ENCODE measurements at places on chromosomes 7 and 10.

DNA sequence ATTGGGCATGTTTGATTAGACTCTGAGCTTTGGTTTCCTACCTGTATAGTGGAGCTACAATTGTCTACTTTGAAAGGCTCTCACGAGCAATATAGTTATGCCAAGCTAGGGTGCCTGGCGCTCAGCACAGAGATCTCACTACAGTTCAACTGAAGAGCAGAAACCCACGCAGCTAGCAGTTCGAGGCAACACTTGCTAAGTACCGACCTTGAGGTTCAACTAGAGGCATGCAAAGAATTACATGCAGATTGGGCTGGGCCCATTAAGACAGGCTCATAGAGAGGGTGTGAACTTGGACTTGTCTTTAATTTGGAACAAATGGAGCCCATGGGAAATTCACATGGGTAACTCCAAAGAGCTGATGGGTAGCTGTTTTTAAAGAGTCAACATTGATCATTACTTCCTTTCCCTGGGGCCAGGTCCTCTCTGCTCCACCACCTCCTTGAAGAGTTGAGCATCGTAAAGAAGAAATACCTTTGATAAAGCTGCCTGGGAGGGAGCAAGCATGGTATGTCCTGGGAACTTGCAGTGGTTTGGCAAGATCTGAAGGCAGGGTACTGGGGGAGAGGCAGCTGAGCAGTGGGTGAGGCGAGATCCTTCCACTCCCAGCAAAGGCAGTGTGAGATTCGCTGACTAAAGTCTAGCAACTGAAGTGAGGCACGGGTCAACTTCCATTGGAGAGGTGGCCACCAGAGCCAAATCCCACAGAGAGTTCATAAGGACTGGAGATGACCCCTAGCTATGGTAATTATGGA, 25.5 kb upstream of the AFAP1L2 start:
- no peak for DNase-seq

- DNase-seq, result no peak
Measured at GRCh38 chr7:132103718-132104117, 472.6 kb downstream of the PLXNA4 start.

DNA sequence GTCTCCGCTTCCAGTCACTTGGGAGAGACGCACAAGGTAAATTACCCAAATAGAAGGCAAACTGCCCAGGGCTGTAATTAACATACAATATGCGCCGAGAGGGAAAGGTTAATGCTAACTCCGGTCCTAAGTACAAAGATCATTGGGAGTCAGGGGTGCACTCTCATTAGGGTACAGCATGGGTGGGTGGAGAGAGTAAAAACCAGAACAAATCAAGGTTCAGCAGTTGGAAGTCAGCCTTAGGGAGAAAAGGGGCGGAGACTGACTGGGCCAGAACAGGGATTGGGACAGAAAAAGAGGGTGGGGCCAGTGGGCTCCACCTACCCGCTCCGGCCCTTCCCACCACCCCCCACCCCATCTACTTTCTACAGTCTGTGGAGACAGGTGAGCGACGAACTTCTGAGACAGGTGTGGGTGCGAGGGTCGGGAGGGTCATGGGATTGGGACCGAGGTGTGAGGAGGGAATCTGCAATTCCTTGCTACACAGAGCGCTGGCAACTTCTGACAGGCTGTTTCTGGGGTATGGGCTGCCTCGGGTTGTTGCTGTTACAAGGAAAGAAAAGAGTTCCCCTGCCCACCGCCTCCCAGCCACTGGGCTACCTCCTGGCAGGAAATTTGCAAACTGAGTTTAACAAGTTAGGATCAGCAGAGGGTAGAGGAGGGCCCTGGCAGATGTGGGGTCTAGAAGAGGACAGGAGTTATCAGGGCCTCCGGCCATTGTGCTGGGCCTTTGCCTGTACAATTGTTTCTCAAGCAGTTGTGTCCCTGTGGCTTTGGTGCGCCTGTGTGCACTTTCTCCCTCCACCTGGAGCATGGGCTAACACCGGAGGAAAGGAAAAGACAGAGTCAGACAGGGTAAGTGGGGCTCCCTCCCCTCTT, at the start of gene TMEM139:
Gene TMEM139 (plus strand): TSS at position 368 of the 879 bp plus-strand sequence. CDS start 1,000 bp downstream, outside the sequence.
- no peak for DNase-seq

DNA sequence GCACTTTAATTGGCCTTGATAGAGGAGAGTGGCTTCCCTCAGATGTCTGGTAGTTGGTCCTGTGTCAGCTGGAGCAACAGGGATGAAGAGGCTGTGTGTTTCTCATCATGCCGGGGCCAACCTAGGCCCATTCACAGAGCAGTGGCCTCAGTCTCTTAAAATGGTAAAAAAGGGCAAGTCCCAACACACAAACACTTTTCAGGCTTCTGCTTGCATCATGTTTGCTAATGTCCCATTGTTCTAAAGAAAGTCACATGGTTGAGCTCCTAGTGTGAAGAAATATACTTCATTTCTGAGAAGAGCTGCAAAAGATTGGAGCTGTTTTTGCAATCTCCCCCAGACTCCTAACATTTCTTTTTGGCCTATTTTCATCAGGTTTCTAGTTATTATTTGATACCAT, 40.6 kb upstream of the RBAK start:
- DNase-seq, result no peak

DNA sequence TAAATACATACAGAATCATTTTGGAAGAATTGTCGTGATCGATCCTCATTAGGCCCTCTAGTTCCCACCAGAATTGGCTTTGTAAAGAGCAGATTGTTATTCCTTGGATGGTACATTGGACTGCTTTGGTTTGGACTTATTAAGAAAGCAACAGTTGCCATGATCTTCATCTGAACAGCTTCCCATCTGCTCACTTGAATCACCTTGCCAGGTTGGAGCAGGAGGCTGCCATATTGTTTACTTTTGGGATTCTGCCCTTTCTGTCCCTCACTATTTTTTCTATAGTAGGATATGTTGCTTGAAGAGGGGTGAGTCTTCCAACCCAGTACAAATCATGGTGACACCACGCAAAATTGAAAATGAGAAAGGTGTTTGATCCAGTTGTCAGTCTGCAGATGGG, 199.6 kb downstream of the TCF7L2 start:
- DNase-seq, result no peak

DNA sequence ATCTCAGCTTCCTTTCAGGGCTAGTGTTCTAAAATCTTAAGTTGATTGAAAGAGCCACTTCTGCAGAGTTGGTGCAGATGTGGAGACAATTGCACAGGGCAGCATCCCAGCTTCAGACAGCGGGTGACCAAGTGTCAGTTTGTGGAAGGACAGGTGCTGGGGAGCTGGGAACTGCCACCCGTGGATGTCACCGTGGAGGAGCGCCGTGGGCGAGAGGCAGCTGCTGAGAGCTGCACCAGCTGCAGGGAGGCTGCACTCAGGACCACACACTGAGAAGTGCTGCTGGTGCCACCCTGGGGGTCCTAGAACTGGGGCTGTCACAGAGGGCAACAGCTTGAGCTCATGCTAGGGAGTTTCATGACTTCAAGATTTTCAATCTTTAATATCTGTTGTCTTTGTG, 543.0 kb upstream of the FZD8 start:
- DNase-seq, result no peak

DNA sequence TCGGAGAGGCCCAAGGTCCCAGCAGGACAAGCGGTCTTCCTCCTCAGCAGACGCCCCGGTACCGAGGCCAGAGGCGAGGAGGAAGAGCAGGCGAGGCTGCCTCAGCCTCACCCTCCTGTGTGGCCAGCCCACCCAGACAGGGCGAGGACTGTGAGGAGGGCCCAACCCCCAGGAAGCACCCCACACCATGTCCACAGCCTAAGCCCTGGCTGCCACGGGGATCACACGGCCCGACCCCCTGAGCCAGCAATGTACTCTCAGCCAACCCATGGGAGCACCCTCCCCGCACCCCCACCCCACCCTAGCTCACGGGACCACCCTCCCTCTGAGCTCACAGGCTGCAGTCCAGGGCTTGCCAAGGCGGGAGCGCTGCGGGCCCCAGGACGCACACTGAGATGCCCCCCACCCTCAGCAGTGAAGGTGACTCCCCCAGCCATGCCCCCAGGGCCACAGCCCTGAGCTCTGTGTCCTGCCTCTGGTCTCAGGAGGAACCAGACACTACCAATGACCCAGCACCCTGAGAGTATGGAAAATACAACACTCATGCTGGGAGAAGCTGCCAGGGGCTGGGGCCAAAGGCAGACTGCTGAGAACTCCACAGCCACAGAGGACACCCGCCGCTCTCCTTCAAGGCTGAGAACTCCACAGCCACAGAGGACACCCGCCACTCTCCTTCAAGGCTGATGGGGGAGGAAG, 93.6 kb downstream of the MAD1L1 start:
- no peak for DNase-seq

DNA sequence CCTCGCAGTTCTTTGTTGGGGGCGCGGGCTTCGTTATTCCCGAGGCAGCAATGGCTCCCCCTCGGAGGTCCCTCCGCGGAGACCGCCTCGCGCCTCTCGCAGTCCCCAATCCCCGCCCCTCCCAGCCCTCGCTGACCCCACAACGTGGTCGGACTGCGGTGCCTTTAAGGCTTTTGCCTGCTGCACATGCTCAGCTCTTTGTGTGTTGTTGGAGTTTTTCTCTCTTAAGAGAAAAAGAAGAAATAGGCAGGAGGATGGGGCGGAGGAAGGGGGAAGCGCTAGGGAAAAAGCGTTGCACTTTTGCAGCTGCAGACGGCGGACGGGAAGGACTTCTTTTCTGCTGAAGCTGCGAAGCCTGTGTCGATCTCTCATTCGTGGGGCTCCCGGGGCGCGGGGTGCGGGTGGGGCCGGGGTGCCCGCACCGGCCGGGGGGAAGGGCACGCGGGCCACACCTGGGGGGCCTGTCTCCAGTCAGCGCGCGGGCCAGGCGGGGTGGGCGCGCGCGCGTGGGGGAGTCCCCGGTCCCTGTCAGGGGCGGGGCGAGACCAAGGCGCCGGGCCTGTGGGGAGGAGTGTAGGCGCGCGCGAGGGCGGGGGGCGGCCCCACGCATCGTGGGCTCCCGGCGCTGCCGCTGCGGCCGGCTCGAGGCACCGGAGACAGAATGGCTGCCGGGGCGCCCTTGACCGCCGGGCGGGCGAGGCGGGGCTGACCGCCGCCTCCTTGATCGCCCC, 445 bp upstream of the ATRNL1 start:
- DNase-seq, result peak; percentile 4
